Stimulated activated CD8-positive, alpha-beta memory T cell treated with anti-CD3 and anti-CD28 coated beads, Interleukin-15, amount 100 ng/mL, for 48 hours (primary cell): ENCODE measurements at places on chromosomes 12 and 14.

DNA sequence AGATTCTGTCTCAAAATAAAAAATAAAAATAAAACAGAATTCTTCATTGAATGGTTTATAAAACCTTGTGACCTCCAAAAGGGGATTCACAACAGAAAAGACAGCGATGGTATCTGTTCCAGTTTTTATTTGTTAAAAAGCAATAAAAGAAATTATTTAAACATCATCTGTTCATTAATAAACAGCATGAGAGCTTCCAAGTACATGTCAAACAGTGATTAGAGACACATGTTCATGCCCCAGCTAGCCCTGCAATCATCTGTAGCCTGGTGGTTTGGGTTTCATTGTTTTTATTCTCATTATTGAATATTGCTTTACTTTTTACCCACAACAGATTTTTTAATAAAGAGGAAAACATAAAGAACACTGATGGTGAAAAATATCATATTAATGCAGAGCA lies 173.3 kb downstream of the ANO2 start:
- DNase-seq, result no peak

GRCh38 chr14:24430143-24430681 lies 458 bp downstream of the KHNYN start:
- DNase-seq, result peak; percentile 50

GRCh38 chr12:100503228-100503628 lies 29.6 kb downstream of the NR1H4 start:
- no peak for DNase-seq

- no peak for DNase-seq
Observed at GRCh38 chr12:19227880-19228210, 98.3 kb downstream of the PLEKHA5 start.

GRCh38 chr14:94769391-94770250 lies at the start of gene GSC:
GSC (minus strand) TSS chr14:94770113; CDS start chr14:94770015, 98 bp downstream.
- no peak for DNase-seq

- DNase-seq, result no peak
Observed at GRCh38 chr12:66612090-66612775, 66.6 kb downstream of the GRIP1 start.

DNA sequence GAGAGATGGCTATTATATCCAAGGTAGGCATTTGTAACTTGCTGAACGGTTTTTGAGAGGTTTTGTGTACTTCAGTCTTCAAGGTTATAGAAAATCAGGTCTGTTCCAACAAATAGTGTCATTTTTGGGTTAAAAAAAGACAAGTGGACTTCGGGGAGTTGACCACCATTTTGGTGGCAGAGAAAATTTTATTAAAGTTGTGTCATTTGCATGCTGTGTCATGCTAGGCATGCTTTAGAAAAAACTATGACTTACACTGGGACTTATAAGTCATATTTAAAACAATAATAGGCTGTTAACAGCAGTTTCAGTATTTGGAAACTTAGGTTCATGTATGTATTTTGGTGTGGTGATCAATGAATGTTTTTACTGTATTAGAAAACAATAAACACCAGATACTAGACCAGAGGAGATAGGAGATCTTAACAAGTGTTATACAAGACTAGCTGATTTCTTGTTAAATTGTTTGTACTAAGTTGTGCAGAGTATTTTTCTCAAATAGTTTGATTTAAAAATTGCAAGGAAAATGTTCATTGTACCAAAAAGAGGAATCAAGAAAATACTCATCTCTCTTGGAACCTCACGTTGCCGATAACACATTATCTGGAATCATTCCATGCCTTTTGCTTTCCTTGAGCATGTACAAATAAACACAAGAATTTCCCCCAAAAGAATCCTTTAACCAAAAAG lies 1.4 kb downstream of the RAN start:
- no peak for DNase-seq
